Neural crest cell (in vitro differentiated cells): ENCODE measurements at places on chromosomes 2 and 18. TPM values are rescaled to one million over a fixed set of nuclear protein-coding genes. Genes with fewer than 3 reads are reported as not detected.

GRCh38 chr2:33620-34019 is 12.7 kb downstream of the FAM110C start:
- DNase-seq: no peak
- no peak overlapping the region for H3K27ac ChIP-seq
- H3K27me3 ChIP-seq: peaks cover 4% of the 10 kb centered on the region
- H3K36me3 ChIP-seq: no peaks in the 10 kb centered on the region

- DNase-seq: no peak
- H3K4me3 ChIP-seq: no peak overlapping the region
- peaks cover 3% of the 10 kb centered on the region for H3K36me3 ChIP-seq
- peaks cover 4% of the 10 kb centered on the region for H3K4me1 ChIP-seq
- no peaks in the 10 kb centered on the region for H3K27me3 ChIP-seq
- no peak overlapping the region for H3K27ac ChIP-seq
These were observed 46.0 kb downstream of the TMEFF2 start for GRCh38 chr2:192148620-192149321.

DNA sequence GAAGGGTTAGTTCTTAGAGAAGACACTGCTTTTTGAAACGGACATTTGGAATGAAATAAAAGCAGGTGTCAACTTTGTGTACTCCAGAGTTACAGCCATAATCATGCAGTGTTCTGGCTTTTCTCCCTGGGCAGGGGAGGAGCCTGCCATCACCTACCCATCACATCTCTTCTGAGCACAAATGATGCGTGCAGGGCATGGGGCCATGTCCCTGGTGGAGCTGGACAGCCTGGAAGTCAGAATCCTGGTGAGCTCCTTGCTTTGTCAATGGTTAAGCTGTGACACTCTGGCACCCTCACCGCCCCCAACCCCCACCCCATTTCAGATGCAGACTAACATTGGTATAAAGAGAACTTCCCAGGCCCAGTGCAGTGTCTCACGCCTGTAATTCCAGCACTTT is 53.1 kb downstream of the PDCL3 start:
- H3K36me3 ChIP-seq: peaks cover 2% of the 10 kb centered on the region
- no peak overlapping the region for H3K27ac ChIP-seq
- no peak overlapping the region for H3K4me3 ChIP-seq
- no peak for DNase-seq
- H3K27me3 ChIP-seq: no peaks in the 10 kb centered on the region

DNA sequence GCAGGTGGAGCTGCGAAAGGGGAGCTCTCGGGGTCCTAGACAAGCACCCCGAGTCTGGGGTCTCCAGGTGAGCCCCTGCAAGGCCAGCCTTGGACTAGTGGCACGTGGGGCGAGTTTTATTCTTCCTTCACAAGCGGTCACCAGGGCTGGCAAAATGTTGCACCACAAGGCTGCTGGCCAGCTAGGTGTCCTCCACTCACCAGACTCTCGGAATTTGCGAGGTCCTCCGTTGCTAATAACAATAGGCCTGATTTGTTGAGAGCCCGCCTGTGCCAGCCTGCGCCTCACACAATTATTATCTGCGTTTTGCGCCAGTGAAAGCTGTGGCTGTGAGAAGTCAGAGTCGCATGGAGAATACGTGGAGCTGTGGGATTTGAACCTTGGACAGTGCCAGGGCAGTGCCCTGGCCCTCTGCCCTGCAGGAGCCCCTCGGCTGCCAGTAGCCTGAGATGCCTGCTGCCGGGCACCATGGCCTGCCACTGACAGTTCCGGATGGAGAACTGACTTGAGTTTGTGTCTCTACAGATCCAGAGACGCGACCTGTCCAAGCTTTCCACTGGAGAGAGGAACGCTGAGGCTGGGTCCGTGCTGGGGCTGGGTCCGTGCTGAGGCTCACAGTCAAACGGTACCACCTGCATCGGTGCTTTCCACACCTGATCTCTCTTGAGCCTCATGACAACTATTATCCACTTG is 77.6 kb upstream of the ODC1 start:
- no peak overlapping the region for H3K4me3 ChIP-seq
- H3K36me3 ChIP-seq: no peaks in the 10 kb centered on the region
- no peaks in the 10 kb centered on the region for H3K27me3 ChIP-seq
- H3K27ac ChIP-seq: no peak overlapping the region
- no peak for DNase-seq

GRCh38 chr2:35463805-35464596 is 891.6 kb upstream of the CRIM1 start:
- no peaks in the 10 kb centered on the region for H3K36me3 ChIP-seq
- H3K27me3 ChIP-seq: no peaks in the 10 kb centered on the region
- no peak overlapping the region for H3K4me3 ChIP-seq
- H3K27ac ChIP-seq: no peak overlapping the region

- H3K27ac ChIP-seq: no peak overlapping the region
- H3K36me3 ChIP-seq: no peaks in the 10 kb centered on the region
- DNase-seq: no peak
- no peaks in the 10 kb centered on the region for H3K27me3 ChIP-seq
- peaks cover 17% of the 10 kb centered on the region for H3K4me1 ChIP-seq
- H3K4me3 ChIP-seq: no peak overlapping the region
These were observed 43.1 kb downstream of the INPP4A start for GRCh38 chr2:98487806-98488189.

DNA sequence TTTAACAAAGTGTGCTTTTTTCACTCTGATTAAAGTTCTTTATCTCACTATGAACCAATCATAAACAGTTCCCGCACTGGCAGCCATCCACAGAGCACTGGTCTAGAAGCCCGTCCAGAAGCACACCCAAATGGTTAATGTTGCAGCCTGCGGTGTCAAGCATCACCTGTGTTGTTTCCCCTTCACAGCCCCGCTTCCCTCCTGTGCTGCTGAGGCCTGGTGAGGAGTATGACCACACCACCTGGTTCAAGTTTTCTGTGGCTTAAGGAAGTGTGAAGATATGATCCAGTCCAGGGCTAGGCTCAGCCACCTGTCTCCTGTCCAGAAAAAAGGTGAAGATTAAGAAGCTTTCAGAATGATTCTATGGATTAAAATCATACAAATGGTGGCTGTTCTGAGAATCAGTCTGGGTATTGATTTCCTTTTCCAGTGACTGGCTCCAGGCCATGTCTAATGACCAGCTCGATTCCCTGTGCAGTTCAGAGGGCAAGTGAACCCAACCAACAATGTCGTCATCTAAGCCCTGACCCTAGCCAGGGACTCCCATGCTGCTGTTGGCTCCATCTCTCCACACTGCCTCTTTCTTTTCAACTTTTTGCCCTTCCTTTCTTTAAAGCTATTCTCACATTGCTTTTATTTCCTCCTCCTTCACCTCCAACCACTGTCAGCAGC is 17.7 kb downstream of the SRSF7 start:
- no peak for DNase-seq
- H3K27me3 ChIP-seq: no peaks in the 10 kb centered on the region
- H3K4me3 ChIP-seq: no peak overlapping the region
- H3K36me3 ChIP-seq: peaks cover 13% of the 10 kb centered on the region
- peaks cover 14% of the 10 kb centered on the region for H3K4me1 ChIP-seq

DNA sequence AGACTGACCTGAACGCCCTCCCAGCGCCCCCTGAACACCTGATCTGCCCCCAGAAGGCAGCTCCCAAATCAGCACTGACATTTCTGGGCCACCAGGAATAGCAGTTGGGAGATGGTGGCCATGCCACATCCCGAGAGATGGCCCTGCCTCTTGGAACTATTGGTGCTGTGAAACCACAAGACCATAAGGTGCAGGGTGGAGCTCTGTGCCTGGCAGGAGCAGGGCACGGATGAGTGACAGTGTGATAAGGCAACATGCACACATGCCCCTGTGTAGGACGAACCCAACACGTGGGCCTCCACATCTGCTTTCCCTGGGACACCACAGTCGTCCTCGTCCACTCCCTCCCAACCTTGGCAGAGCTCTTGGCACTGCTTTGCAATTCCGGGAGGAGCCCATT is 26.9 kb downstream of the ANO7 start:
- no peak overlapping the region for H3K4me3 ChIP-seq
- peaks cover 11% of the 10 kb centered on the region for H3K27me3 ChIP-seq

Gene IMMT
- total RNA-seq: 117 and 120 TPM in 2 replicates

Gene TNFRSF11A
- total RNA-seq: 0.05 and 0.16 TPM in 2 replicates

Gene TMEM200C
- 24.2 and 26.1 TPM in 2 replicates for total RNA-seq

Gene ANKRD53
- total RNA-seq: 1.2 and 1.7 TPM in 2 replicates

Gene IL36RN
- total RNA-seq: not detected in 2 replicates

Gene CAPN14
- total RNA-seq: 0.36 and 0.47 TPM in 2 replicates

Gene CCDC102B
- 6.5 and 7.5 TPM in 2 replicates for total RNA-seq

Gene GRHL1
- 2.0 and 3.4 TPM in 2 replicates for total RNA-seq
